CD4-positive, alpha-beta T cell treated with Interleukin-6 at 100 ng/mL for 8 hours (primary cell): ENCODE measurements at places on chromosomes 3 and 15.

DNA sequence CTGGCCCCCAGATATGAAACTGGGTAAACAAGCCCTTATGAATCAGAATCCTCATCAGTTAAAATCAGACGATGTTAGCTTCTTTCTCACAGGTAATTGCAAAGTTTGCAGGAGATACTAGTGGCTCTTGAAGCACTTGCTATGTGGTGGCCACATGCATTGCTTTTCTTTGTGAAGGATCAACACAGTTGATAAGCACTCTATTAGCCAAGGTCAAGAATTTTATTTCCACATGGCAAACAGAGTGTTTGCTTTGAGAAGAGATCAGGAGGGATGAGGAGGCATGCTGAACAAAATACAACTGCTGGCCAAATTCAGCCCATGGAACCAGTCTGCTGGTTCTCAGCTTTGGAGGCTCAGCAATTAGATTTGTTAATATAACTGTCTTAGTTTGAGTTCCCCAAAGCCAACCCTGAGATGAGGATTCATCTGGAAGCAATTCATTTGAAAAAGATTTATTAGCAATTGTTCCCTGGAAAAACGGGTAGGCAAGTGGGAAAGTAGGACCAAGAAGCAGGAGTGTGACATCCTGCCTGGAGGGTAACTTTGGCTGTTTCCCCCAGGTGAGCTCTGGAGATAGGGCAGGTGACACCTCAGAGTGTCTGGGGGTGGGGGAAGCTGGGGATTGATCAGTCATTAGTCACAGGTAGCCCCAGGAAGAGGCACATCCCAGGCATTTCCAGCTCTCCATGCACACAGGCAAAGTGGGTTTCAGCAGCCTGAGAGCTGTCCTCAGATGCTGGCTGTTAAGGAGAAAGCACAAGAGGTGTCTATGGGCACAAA is 180.3 kb downstream of the ABHD5 start:
- DNase-seq = no peak

DNA sequence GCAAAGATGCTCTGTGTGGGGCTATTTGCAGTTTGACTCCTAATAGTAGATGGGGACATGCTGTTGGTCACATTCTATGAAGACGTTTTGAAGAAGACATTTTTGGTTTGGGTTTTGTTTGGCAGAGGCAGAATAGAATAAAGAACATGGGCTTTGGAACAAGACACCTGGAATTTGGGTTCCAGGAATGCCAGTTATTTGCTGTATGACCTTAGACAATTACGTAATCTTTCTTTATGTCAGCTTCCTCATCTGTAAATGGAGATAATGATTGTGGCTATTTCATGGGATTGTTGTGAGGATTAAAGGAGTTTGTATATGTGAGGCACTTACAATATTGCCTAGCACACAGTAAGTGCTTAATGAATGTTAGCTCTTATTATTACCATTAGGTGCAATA is 91.6 kb downstream of the MESD start:
- no peak for DNase-seq

DNA sequence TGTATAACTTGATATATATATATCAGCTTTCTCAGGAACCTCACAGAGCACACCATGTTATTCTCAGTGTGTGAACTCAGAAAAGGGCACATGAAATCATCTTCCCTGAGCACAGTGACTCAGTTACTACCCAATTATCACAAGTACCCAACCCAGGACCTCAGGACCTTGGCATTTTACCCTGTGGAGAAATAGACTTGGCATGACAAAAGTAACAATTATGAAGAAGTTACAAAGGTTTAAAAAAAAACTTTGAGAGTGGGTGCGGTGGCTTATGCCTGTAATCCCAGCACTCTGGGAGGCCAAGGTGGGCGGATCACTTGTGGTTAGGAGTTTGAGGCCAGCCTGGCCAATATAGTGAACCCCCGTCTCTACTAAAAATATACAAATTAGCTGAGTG is 52.4 kb downstream of the ONECUT1 start:
- no peak for DNase-seq

DNA sequence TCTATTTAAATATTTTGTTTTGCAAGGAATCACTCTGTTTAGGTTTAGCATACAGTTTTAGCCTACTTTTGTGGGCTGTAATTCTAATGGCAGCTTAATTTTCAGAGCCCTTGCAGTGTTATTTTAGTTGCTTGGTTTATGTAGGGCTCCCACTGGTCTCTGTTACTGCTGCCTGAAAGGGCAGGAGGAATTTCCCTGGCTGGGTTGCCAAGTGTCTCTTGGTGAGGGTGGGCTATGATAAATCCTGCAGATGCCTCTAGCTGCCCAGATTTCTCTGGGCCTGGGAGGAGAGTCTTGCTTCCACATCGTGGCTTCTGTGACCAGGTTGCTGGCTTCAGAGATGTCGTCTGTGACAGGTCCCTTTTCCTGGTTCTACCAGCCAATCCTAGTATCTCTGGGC is 36.2 kb downstream of the ILDR1 start:
- DNase-seq = no peak
